DMS 273 treated with DMSO at 0.1 percent for 48 hours (cell line): ENCODE measurements at places on chromosomes 1 and 21.

DNA sequence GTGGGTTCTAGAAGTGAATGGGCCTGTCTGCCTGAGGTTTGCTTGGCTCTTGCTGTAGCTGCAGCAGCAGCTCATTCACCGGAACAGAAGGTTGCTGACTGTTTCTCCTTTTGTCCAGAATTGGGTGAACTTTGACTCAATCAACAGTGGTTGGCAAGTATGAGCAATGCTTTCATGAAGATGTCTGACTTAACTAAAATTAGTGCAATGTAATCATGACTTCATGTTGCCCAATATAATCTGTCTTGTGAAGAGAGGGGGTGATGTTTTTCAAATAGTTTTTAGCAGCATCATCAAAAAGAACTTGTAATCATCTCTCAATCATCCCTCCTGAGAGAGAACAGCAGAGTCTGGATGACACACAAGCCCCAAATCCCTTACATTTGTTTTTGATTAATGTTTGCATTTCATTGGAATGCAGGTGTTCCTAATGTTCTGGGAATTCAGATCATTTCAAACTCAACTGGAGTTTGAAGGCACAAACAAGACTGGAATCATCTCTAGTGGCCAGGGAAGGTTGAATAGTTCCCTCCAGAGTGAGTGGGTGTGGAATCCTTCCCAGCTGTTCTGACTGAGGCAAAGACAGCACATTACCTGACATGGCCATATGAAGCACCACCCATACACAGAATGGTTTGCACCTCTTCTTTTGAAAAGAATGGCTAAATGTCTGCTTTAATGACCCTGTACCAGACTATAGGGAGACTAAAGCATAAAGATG lies 82.9 kb downstream of the HLX start:
- DNase-seq: no peak

DNA sequence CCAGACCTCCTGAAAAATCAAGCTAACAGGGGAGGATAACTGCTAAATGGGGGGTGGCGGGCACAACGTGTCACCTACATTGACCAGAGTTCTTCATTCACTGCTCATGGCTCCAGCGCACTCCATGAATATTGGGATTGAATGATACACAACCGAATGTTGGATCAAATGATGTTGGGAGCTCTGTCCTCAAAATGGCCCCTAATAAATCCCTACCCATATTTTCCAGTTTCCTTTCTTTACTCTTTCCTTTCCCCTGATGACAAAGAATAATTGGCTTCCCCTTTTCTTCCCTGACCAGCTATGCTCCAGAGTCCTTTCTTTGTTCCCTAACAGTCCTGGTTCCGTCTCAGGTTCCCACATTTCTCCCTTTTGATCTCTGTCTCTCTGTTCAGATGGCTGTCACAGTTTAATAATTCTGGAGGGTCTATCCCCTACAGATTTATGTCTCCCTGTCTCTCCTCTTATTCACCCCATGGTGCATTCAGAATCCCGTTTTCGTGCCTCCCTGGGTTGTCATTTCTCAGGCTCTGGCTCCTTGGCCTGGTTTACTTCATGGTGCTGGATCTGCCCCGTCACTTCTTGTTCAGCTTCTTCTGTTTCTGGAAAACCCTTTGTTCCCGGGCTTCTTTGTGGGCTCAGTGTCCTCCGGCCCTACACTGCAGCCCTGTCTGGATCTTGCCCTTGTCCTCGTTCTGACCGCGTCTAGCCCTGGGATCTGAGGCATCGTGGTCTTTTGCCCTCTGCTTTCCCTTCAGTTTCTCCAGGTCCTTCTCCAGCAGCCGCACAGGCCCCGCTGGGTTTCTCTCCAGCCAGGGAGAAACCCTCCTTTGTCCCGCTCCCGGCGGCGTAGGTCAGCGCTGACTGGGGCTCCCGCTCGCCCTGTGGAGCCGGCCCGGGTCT lies 78.3 kb downstream of the NDUFS5 start:
- no peak for DNase-seq

- no peak for DNase-seq
Measured at GRCh38 chr1:175267716-175268416, 75.3 kb upstream of the KIAA0040 start.

GRCh38 chr1:210641582-210641981 lies 312.9 kb downstream of the HHAT start:
- no peak for DNase-seq

DNA sequence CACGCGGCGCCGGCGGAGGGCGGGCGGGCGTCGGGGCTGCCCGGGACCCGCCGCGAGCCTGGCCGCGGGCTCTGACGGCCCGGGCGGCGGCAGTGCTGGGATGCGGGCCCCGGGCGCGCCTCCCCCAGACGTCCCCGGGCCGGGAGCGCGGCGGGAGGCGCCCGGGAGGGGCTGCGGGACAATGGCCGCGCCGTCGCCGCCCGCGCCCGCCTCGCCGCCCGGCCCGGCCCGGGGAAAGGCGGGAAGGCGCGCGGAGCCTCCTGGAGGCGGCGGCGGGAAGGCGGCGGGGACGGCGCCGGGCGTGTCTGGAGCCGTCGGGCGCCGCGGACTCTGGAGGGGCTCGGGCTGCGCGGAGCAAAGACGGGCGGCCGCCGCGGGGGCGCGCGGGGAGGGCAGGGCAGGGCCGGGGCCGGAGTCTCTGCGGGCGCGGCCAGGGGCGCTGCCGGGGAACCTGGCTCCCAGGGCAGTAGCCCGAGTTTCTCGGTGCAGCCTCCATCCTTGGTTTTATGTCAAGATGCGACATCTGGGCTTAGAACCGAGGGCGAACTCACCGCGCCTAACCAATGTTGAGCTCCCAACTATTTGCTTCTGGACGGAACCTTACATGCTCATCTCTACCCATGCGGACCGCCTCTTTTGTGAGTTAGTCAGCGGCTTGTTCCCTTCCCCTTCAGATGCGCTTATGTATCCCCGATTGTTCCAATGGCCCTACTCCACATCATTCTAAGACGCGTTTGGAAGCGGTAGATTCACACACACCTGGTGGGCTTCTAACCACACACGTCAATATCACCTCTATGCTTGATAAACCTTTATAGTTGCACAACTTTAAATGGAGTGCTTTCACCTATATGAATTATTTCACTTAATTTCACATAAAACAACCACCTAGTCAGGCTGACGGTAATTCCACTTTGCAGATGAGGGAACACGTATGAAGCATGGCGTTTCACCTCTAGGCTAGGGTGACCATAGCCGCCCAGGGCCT lies 651 bp downstream of the ZBTB8A start:
- DNase-seq: no peak

- no peak for DNase-seq
Measured at GRCh38 chr21:14244911-14245310, 29.0 kb downstream of the RBM11 start.

DNA sequence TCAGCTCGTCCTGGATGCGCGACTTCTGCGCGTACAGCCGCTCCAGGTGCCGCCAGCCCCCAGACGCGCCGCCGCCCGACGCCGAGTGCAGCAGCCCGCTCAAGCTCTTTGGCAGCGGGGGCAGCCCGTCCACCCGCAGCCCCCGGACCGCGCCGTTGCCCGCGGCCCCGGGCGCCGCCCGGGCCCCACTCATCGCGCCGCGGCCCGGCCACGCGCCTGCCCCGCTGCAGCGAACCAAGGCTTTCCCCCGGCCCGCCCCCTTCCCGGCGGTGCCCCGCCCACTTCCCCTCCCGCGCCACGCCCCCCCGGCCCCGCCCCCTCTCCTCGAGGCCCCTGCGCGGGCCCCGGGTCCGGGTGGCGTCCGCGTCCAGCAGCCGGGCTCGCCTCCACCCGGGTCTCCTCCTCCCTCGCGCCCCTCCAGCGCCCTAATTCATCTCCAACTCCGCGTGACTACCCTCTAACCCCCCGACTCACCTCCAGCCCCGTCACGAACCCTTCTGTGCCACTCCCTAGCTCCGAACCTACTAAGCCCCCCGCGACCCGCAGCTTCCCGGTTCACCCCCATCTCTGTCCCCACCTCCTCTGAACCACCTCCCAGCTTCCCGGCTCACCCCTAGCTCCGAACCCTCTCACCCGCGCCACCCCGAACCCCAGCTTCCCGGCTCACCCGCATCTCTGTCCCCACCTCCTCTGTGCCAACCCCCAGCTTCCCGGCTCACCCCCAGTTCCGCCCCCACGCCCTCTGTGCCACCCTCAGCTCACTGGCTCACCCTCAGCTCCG lies at the start of gene FAM89A:
Gene FAM89A (minus strand): TSS at position 236 of the 781 bp plus-strand sequence. CDS start 43 bp downstream, at position 193.
- no peak for DNase-seq

DNA sequence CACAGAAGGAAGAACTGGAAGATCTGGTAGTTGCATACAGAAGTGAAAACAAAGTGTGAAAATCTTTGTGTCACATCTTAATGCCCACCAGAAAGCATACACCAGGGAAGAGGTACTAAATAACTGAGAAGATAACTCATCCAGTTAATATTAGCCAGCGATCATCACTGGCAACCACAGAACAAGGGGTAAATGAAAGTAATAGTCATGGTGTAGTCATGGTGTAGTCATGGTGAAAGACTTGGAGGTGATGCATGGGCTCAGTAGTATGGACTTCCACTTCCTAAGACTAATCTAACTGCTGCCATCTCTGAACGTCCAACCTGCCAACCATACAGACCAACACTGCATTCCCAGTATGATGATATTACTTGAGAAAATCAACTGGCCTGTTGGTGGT lies 481.2 kb upstream of the NR5A2 start:
- DNase-seq: no peak

- no peak for DNase-seq
Measured at GRCh38 chr1:151159373-151159772, 2.9 kb downstream of the TNFAIP8L2 start.

GRCh38 chr1:67285780-67286488 lies 21.7 kb upstream of the IL12RB2 start:
- no peak for DNase-seq

DNA sequence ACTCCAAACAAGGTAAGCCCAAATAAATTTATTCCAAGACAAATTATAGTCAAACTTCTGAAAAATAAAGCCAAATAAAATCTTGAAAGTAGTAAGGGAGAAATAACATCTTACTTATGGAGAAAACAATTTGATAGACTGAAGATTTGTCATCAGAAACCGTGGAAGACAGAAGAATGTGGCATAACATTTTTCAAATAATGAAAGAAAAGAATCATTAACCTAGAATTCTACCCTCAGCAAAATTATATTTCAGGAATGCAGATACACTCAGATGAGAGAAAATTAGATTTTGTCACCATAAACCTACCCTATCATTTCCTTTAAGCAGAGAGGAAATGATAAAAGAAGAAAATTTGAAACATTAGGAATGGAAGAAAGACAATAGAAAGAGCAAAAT lies 27.3 kb upstream of the PADI1 start:
- DNase-seq: no peak

DNA sequence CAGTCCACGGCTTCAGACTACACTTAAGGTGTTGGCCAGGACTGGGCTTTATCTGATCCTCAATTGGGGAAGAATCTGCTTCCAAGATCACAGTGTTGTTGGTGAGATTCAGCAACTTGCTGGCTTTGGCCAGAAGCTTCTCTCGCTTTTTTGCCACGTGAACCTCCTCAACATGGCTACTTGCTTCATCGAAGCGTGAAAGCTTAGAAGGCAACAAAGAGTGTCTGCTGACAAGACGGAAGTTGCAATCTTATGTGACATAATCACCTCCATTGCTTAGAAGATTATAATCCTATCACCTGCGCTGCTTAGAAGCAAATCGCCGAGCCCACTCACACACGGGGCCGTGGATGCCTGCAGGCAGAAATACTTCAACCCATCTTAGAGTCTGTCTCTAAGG lies 10.4 kb upstream of the ITPKB start:
- DNase-seq: no peak

DNA sequence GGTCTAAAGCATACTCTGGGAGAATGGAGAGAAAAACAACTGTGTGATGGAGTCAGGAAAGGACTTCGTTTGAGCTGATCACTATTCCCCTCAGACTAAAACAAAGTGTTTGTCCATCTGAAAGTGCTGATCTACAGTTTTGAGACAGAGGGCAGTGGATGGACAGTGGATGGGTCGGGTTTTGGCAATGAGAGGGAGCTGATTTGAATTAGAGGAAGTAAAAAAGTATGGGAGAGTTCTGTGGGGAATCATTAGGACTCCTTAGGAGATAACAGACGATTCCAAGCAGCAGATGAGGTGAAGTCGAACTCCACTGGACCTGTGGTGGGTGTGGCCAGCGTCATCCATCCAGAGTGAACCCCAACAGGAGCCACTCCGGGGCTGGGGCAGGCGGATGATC lies 62.3 kb downstream of the PTGS2 start:
- DNase-seq: no peak

- DNase-seq: no peak
Measured at GRCh38 chr1:158952416-158952815, 21.1 kb downstream of the PYHIN1 start.

DNA sequence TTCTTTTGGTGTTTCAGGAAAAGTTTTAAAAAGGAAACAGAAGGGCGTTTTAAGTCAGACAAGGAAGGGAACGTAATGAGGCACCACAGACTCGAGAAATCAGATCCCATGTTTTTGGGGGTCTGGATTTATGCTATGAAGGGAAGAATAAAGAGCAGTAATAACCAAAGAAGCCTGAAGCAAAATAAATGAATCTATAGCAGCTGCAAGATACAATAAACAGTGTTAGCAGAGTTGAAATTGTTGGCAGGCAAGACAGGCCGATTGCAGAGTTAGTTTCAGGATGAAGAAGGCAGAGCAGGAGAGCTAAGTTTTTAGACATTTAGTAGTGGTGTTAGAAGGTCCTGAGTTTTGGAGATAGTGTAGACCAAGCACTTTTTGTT lies 425 bp downstream of the DDR2 start:
- DNase-seq: peak; percentile 64

DNA sequence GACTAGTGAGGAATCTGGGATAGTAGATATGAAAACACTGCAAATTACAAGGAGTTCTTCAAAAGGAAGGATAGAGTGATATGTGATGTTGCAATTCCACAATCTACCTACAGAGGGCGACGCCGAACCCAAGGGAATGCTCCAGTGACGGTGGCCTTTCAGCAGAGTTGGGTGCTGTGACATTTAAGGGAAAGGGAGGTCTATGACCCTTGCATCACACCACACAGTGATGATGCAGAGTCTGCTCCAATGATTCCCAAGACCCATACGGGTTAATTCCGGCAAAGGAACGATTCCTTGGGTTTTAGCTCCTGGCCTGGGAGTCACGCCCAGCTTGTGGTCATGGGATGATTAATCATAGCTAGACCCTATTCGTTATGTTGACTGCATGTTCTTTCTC lies 123.0 kb upstream of the IGSF21 start:
- DNase-seq: no peak

DNA sequence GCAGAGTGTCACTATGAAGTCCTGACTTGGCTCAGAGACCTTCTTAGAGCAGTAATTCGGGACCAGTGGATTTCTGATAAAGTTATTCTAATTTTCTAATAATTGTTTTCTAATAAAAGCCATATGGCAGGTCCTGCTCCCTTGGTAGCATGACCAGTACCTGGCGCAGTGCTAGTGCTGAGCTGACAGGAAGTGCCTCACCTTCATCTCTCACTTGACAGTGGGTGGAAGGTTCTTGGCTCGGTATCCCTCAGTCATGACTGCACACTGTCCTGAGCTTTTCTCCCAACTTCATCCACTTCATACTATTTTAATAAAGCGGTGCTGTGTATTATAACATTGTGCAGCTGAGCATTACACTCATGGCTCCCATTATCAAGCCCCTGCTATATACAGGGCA lies 14.1 kb downstream of the VANGL1 start:
- no peak for DNase-seq

GRCh38 chr1:55070293-55071164 lies 31.2 kb downstream of the PCSK9 start:
- peak; percentile 80 for DNase-seq

- DNase-seq: peak; percentile 31
Measured at GRCh38 chr21:31255896-31256295, 88.2 kb downstream of the TIAM1 start.

- DNase-seq: no peak
Measured at GRCh38 chr1:22972760-22973159, at the start of gene LACTBL1. TSS of gene LACTBL1 (minus strand) at chr1:22972866. CDS start at chr1:22972316, 550 bp downstream.
